ENCODE measurements at places on chromosomes 13 and 19.

GRCh38 chr13:80058626-80059025, 282.3 kb downstream of the SPRY2 start:
- DNase-seq = no peak

DNA sequence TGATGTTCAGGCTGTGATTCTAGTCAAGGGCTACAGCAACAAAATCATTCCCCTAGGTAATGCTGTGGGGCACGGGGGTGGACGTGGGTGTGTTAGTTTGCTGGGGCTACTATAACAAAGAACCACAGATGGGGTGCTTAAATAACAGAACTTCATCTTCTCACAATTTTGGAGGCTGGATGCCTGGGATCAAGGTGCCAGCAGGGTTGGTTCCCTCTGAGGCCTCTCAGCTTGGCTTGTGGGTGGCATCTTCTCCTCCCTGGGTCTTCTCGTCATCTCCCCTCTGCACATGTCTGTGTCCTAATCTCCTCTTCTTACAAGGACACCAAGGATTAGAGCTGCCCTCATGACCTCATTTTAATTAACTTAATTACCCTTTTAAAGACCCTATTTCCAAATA, 114.9 kb downstream of the ESD start:
- no peak for DNase-seq

- no peak for DNase-seq
These were observed 1.7 kb downstream of the PRKCG start for GRCh38 chr19:53883741-53884140.

GRCh38 chr13:104487006-104487405, 1420.8 kb upstream of the SLC10A2 start:
- DNase-seq = no peak

DNA sequence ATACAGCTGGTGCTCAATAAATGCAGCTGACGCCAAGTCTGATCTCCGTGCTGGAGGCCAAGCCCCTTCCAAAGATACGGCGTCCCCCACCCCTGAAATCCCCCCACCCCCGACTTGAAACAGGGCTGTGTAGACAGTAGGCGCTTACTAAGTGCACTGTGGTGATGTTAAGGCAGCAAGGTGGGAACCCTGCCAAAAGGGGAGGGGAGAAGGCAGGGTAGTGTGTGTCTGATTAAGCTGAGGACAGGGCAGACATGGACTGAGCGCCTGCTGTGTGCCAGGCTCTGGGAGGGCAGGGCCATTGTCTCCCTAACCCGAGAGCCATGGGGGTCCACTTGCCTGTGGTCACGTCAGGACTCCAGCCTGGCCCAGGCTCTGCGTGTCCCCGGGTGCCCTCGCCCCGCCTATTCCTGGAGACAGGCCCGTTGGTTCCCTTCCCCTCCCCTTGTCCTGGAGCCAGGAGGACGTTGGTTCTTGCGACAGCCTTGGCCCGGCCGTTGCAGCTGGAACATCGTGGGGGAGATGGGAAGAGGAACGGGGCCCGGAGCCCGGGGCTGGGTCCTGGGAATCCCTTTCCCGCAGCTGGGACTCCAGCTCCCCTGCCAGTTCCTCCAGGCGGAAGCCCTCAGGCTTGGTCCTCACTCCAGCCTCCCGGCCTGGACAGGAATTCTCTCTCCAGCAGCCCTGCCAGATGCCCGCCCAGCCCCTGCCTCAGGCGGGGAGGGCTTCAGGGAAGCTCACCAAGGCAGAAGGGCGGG, 1.7 kb upstream of the ELANE start:
- no peak for DNase-seq

DNA sequence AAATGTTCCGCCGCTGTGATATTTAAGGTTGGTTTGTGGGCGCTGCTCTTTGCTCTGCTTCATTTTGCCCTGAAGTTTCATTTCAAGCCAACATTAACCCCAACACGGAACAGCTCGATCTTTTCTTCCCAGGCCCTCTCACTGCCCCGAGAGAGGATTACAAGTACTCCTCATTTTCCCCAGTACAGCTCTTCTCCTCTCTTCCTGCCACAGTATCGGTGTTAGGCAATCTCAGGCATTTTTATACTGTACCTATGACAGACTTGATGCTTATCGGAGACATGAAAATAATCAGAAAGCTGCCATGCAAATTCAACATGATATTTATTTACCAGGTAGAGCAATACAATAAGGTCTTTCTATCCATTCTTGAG, 1.3 kb upstream of the EDNRB start:
- no peak for DNase-seq

DNA sequence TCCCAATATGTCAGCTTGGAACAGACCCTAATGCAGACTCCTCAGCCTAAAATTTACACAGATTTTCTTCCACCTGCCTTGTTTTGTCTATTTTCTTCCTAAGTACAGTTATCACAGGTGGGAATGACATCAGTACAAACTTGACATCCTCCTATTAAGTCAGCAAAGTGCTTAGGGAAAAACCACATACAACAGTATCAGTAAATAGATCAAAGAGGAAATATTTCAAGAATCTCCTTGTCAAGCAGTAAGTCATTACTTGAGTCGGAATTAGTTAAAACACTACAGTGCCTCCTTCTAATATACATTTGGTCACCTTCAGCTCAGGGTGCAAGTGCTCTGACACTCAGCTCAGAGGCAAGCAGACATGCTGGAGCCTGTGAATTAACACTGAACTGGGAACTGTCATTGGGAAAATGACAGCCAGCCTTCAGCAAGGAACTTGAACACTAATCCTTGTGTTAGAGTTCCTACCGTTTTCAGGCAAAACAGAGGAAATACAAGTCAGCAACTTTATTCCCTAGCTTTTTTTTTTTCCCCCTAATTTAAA, 394.3 kb upstream of the HTR2A start:
- no peak for DNase-seq

DNA sequence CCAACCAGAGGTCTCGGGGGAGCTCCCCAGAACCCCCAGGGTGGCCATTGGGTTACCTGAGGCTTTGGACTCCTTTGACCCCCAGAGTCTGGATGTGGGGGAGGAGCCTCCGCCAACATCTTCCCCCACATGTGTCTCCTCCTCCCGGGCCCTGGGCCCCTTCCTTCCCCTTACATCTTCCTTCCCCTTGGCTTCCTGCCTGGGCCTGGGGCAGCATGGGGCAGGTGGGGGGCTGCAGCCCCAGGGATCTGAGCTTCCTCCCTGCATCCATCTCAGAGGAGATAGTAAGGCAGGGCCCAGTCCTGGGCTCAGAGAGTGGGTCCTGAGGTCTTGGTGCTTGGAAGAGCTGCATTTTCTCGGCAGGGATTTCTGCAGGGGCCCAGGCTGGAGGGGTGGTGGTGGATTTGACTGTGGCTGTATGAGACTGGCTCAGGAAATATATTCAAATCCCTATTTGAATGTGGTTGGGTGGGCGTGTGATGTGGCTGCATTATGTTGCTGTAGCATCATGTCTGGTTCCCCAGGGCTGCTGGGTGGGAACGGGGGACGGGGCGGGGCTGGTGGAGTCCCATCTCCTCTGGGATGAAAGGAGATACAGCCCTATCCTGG, 919 bp downstream of the VAV1 start:
- peak; percentile 69 for DNase-seq

DNA sequence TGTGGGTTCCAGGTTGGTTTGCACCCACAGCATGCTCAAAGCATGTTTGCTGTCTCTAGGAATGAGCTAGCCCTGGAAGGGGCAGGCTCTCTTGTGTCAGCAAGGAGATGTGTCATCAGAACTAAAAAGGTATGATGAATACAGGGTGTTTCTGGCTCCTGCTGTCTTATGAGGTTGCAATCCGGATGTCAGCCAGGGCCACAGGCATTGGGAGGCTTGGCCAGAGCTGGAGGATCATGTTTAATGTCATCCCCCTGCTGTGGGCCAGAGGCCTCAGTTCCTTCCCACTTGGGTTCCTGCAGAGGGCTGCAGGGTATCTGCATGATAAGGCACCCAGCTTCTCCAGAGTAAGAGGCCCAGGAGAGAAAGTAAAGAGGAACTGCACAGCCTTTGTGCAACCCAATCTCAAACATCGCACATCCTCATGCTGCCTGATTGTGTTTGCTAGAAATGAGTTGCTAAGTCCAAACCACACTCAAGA, 193.6 kb downstream of the COL4A1 start:
- no peak for DNase-seq

DNA sequence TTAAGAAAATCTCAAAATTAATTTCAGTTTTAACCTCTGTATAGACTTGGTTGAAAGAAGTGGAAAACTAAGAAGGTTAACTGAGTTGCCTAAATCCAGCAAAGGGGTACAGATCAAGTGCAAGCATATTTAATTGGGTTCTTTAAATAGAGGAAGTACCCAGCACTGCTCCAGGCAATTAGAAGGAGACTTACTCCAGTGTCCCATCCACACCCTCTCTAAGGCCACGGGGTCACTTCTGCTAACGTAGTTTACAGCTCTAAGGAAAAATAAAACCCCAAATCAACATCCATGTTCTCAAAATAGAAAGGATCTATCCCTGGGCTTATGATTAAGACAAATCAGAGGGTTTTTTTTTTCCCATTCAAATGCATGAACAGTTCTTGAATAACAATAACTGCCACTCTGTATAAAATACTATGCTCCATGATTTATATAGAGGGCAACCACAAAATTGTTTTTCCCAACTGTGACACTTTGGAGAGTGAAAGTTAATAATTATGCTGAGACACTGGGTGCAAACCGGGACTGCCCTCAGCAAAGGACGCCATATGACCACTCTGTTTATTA, 4.6 kb downstream of the FRY start:
- DNase-seq = no peak
